ENCODE measurements at places on chromosomes 5 and 9.
A peak's percentile ranks its signal among the peaks of the same experiment; 100 is the strongest.

GRCh38 chr5:89059274-89059673 is 176.3 kb upstream of the MEF2C start:
- no peak for DNase-seq

DNA sequence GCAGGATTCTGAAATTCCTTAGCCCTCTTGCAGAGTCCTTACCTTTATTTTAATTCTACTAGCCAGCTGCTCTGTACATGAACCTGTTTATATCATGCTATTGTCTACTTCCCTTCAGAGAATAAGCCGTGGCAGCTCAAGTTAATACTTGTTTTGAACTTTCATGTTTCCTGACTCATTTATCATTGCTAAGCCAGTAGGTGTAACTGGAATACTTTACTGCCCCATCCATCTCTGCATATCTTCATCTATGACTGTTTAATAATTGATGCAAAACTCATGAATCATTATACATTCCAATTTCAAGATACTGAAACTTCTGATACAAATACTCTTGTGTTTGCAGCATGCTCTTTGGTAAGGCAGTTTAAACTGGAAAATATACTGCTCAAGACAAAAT is 174.7 kb downstream of the PPP2R2B start:
- DNase-seq: peak; percentile 84

DNA sequence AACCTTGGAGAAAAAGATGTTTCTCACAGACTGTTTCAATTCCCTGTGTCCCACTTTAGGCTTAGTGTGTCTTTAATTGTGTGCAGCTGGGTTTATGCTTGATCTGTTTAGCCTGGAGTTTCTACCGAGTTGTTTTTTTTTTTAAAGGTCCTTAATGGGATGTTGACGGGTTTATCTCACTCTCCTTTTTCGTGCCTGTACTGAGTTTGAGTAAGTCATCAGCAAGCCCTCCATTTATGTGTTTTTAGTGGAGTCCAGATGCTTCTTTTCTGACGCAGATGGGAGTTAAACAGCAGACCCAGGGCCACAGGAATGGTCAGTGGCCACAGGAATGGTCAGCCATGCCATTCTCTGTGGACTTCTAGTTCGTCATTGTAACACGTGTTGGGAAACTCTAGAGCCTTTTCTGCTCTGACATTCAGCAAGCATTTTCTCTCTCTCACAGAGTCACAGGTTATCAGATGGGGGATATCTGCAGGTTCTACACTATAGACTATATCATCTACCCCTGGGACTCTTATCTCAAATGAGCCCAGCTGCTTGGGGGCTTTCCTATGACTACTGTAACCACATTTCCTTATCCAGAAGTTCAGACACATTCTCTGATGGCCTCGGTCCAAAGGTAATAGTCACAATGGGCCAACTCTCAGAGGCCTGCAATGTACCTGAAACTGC is 190.5 kb downstream of the TTLL11 start:
- DNase-seq: peak; percentile 100

DNA sequence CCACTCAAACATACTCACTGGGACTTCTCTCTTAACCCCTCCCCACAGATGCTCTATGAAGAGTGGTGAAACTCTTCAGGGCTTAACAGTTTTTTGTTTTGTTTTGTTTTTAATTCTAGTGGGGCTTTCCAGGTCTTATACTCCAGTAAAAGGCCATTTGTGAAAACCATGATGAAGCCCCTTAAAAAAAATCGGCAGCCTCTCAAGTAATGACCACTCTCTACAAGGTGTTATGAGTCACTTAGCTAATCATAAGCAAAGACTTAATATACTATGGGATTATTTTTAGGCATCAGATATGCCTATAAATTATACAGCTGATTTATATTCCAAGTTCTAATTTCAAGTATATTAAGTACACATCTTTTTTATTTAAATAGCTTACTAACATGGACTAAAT is 607.9 kb downstream of the RAB3C start:
- no peak for DNase-seq

- no peak for DNase-seq
Observed at GRCh38 chr9:4946937-4947336, 38.1 kb upstream of the JAK2 start.

GRCh38 chr9:93577975-93578682 is 1.7 kb downstream of the PHF2 start:
- no peak for DNase-seq

DNA sequence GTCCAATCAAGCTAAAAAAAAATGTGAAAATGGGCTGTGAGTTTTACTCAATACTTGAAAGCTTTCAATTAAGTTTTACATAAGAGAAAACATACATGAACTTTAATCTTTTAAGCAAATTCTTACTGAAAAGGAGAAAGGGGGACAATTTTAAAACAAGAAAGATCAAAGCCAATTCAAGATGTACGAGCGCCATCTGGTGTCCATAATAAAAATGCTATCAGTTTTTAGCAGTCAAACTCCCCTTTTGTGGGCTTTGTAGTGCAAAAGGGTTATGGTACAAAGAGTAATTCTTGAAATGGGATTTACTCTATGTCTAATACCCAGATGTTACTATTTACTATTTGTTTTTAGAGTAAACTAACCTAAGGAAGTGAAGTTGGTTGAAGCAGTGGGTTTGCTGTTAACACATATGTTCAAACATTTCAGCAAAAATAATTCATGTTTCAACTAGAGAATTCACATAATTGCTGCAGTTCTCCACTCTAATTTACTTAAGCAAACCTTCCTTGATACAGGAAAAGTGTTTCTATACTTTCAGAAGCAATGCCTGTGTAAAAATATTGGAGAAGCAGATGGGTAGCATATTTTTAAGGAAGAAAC is 228.2 kb upstream of the TYRP1 start:
- DNase-seq: no peak

DNA sequence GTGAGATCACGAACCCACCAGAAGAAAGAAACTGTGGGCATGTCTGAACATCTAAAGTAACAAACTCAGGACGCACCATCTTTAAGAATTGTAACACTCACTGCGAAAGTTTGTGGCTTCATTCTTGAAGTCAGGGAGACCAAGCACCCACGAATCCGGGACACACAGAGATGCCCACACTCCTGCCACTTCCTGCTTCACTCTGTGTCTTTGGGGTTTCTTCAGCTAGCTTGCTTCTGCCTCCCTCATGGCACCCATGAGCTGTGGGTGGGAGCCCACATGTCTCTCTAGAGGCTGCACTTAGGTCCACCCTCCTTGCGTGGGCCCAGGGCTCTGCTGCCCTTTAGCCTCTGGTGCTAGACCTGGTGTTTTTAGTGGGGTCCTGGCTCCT is 61.2 kb upstream of the CNOT6 start:
- no peak for DNase-seq

- no peak for DNase-seq
Observed at GRCh38 chr9:124802426-124802825, 25.5 kb downstream of the OLFML2A start.

GRCh38 chr5:174418809-174419539 is 305.4 kb upstream of the MSX2 start:
- DNase-seq: no peak

- DNase-seq: peak; percentile 20
Observed at GRCh38 chr5:85096421-85096820, 711.7 kb upstream of the EDIL3 start.

DNA sequence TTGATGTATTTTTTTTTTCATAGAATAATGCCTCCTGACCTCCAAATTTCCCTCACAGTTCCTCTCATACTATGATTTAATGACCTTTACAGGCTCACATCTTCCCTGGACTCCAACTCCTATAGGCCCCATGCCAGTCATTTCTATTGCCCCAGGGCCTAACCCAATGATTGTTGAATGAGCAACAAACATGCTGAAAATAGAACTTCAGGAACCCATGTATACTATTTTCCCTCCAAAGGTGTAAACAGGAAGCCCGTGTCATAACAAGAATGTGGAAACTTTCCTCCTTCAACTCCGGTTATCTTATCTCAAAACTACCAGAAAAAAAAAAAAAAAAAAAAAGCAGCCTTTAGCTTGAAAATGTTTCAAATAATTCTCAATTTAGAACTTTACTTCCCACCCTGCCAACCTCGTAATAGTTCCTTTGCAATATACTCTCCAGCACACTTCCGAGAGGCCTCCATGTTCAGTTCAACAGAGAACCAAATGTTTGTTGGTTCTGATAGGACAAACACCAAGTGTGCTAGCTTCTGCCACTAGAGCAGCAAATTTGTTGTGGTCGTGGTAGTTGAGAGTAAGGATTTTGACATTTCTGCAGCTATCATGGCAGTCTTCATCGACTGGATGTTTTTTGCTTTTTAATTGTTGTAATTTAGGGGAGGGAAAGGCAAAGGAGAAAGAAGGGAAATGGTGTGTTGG is 25.8 kb downstream of the TRPM6 start:
- no peak for DNase-seq

DNA sequence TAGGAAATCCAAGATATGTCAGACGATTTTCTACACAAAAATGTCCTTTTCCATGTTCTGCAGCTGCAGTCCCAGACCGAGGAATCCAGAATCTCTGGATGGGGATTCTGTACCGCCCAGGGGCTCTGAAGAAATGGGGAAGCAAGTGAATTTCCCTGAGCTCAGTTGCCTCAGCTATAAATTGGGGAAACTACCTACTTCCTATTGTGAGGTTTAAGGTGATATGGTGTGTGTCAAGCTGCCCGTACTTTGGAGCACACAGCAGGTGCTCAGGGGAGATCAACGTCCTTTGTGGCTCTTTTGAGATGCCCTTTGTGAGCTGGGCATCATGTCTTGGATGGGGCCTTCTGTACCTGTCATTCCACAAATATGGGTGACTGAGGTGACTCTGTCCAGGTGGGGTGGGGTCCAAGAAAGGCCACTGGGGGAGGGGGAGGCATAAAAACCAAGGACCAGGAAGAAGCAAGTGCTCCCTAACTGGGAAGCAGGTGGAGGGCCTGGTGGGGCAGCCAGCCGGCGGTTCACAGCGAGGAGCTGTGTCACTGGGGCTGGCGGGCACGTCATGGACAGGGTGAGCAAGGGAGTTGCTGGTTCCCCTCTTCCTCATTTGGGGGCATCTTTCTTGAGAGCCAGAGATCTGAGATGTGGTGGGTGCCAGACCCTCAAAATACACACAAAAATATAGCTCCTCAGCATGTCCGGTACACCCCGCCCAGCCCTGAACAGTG is 116.0 kb downstream of the CRB2 start:
- DNase-seq: no peak

- peak; percentile 99 for DNase-seq
Observed at GRCh38 chr5:143008809-143009521, 238.8 kb downstream of the ARHGAP26 start.

- DNase-seq: no peak
Observed at GRCh38 chr5:73694089-73694488, 68.1 kb downstream of the ARHGEF28 start.
